CD8-positive, alpha-beta memory T cell (primary cell): ENCODE measurements at places on chromosomes 12 and 14. TPM values are rescaled to one million over a fixed set of nuclear protein-coding genes. Genes with fewer than 3 reads are reported as not detected.

DNA sequence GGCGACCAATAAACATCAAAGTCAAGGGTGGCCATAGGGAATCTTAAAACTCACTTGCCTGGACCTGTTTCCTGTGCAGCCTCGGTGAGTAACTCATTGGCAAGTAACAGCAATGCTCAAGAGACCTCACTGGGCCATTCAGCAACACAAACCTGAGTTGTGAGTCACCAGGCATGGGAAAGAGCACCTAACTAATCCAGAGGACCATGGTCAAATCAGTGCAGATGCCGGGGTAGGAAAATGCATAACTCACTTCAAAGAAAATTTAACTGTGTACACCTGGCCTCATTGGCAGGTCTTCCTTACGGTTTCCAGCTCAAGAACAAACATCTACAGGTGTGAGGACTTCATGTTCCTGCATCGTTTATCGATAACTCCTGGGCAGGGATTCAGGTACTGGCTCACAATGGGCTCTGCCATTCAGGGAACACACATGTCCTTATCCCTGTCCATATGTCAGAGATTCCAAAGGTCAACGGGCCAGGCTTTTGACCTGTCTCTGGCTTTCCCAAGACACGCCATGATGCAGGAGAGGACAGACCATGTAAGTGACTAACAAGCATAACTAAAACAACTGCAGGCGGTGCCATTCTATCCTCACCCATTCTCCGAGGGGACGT, 211.8 kb downstream of the ANO2 start:
- no peak for DNase-seq

GRCh38 chr12:40157336-40157735, 51.5 kb upstream of the SLC2A13 start:
- DNase-seq = no peak

- DNase-seq = no peak
These were observed 54.1 kb downstream of the ESRRB start for GRCh38 chr14:76430017-76430416.

DNA sequence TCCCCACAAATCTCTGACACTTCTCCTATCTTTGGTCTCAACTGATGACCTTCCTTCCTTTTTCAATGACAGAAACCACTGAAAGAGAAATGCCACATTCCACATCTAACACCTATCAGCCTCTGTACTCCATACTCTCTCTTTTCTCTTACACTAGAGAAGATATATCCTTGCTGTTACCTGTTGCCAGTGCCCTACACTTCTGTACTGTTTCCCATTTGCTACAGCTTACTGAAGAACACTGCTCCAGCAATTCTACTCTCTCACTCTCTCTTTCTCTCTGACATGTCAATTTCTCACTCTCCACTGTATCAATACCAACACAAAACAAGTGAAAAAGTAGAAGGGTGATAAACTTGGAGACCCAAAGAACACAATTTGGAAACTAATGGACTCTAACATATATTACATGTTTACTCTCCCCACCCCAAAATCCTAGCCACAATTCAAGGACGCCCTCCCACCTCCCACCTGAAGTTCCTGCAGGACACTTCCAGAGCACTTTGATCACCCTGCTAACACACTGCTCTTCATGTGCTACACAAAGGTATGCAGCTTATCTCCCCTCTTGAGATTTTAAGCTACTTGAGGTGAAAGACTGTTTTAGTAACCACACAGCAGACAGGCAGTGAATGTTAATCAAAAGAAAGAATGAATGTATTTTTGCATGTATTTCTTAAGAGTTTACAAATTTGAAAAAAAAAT, 95.0 kb downstream of the MED13L start:
- DNase-seq = no peak

DNA sequence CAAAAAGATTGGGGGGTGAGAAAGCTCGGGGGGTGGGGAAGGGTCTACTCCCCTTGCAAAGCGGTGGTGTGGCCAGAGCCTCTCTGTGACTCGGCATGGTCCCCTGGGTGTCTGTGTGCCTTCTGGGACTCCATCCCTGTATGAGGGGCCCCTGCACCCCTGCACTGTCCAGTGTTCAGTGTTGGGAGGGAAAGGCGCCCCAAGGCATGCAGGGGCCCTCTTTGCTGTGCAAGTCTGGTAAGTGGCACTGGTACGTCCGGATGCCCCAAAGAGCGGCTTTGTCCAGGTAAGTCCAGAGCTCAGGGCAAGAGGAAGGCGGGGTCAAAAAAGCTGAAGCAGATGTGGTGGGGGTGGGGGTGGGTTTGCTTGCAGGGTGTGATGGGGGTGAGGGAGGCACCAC, 23.7 kb downstream of the RTL1 start:
- DNase-seq = peak; percentile 28

GRCh38 chr12:1130571-1130970, 139.5 kb downstream of the ERC1 start:
- no peak for DNase-seq

- DNase-seq = no peak
These were observed 14.3 kb upstream of the RIC8B start for GRCh38 chr12:106760184-106760531.

Gene OTUB2
- total RNA-seq = 1.8 TPM

Gene BATF
- total RNA-seq = 172 TPM

Gene MLF2
- 146 TPM for total RNA-seq

Gene TRIM9
- 1.0 TPM for total RNA-seq

Gene OR2AP1
- not detected for total RNA-seq

Gene SYNDIG1L
- total RNA-seq = not detected

GRCh38 chr14:94701861-94702370, 68.0 kb downstream of the GSC start:
- DNase-seq = no peak

Gene NXPH4
- 0.47 TPM for total RNA-seq

Gene PHC1
- 19.5 TPM for total RNA-seq

DNA sequence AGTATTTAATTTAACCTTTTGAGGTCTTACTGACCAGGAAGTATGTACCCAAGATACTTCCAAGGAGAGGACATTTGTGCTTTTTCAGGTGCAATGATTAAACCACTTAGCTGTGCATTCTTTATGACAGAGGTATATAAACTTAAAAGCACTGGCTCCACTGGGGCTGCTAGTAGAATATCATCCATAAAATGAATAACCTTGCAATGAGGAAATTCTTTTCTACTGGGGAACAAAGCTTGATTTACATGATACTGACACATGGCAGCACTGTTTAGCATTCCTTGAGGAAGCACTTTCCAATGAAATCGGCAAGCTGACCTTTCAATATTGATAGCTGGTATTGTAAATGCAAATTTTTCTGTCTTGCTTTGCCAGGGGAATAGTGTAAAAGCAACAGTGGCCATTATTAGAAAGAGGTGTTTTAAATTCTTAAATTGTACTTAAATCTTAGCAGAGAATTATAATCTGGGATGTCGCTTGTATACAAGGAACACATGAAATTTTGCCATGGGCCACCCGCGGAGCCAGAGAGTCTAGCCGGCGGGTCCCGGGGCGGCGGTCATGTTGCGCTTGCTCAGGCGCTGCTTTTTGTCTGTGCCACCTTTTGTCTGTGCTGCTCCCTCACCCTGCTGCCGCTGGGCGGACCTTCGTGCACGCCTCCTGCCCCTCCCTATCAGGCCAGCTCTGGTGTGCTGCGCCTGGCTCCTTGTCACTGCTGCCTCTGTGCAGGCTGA, 20.9 kb upstream of the BLTP3B start:
- DNase-seq = peak; percentile 76

DNA sequence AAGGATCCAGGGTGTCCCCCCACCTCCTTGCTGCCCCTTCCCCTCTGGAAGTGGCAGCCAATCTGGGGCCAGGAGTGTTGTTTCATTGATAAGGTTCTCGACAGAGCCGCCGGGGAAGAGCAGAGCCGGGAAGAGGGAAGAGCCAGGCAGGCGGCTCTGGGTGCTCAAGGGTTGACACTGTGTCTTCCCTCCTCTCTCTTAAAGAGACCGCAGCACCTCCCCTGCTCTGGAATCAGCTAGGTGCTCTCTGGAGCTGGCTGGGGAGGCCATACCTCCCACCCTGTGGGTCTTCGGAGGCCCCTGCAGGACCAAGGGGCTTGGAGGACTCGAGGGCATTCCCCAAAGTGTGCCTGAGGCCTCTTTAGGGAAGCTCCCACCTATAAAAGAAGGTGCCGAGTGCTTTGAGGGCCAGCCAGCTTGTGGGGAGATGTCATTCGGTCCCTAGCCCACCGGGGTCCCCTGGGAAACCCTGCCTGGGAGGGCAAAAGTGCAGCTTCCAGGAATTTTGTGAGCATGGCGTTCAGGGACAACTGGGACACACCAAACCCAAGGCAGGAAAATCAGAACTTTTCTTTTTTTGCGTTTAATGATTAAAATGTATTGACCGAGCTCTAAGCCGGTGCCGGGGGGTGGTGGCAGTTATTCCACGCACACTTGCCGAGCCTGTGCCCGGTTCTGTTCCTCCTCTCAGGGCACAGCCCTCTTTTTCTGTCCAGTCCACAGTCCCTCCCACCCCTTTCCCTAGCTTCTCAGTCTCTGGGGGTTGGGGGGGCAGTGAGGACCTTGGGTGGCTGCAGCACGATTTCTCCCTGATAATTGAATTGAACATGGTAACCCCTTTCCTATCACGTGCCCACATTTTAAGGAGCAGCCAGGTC, 3.0 kb downstream of the SETD1B start:
- DNase-seq = no peak

Gene MYF6
- not detected for total RNA-seq

Gene TAS2R30
- total RNA-seq = 0.94 TPM

DNA sequence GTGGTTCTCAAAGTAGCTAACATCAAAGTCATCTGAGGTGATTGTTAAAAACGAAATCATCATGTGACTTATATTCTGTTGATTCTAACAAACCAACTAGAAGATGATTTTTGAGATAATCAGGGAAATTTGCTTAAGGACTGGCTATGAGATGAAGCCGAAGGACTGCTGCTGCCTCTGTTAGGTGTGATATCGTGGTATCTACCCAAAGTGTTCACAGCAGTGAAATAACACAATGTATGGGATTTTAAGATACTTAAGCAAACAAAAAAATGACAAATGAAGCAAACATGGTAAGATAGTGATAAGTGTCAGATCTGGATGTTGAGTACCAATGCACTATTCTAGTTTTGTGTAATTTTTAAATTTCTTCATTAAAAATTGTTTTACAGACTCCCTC, 59.1 kb downstream of the GXYLT1 start:
- no peak for DNase-seq

- no peak for DNase-seq
These were observed 661 bp downstream of the DENR start for GRCh38 chr12:122753319-122753650.

DNA sequence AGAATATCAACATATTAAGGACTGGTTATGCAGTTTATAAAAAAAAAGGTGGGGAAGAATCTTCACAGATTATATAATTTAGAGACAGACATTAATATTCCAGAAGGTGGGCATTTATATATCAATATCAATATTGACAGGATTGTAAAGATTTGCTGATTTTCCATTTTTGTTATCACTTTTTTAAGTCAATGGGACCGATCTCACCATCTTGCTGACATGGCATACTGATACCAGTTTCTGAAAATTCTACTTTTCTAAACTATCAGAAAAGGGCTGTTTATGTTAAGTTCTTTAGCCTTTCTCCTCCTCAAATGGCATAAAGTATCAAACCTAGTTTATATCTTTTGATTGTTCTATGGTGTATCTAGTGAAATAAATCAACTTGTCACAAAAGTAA, 344.1 kb upstream of the SOX5 start:
- DNase-seq = no peak

GRCh38 chr12:65903691-65904383, 79.6 kb downstream of the HMGA2 start:
- no peak for DNase-seq

DNA sequence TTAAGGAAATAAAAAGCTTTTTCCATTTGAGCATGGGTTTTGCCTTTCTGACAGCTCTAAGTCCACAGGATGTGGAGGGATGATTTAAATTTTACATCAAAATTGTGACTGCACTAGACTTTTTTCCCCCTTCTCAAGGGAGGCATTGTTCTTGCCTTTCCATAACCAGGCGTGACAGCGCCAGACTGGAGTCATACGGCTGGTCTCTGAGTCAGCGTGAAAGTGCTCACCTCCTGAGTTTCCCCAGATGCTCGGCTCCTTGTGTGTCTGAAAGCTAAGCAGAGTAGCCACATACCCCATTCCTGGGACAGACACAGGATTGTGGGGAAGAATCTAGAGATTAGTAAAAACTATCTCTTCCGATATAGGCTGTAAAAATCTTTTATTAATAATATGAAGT, 43.1 kb downstream of the SOX5 start:
- no peak for DNase-seq
